ENCODE measurements at places on chromosomes 2 and 18.

DNA sequence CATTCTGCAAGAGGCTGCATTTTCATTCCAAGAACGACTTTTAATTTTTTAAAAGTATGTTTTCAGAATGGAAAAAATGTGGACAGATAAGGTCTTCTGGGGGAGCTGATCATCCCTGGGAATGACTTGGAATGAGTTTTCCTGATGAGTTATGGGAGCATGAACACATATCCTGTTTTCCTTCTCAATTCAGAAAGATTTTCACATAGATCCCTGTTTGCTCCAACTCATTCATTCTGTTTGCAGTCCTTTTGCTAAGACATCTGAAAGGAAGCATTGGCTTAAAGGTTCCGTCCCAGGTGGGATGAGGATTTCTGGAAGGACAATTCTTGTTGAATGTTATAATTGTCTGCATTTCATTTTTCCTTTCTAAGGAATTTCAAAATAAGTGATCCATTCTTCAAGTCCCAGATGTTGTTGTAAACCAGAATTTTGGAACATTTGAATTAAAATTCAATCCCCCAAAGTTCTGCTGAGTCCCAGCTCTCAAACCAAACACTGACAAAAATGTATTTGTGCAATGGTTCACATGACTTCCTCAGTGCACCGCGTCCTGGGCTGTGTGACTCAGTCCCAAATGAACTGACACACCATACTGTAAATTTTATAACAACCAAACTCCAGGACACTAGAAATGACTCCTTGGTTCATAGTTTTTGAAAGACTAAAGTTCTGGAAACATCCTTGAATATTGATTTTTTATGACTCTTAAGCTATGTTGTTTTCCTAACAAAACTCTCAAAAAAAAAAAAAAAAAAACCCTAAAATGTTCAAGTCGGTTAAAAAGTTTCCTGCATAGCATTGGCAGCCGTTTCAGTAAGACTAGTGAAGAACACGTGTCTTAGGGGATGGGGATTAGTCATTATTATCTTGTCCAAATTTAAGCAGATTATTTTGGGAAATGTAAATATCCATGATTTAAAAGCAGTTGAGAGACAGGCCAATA, 281.8 kb upstream of the TCF4 start:
- ATAC-seq: peak; percentile 89

DNA sequence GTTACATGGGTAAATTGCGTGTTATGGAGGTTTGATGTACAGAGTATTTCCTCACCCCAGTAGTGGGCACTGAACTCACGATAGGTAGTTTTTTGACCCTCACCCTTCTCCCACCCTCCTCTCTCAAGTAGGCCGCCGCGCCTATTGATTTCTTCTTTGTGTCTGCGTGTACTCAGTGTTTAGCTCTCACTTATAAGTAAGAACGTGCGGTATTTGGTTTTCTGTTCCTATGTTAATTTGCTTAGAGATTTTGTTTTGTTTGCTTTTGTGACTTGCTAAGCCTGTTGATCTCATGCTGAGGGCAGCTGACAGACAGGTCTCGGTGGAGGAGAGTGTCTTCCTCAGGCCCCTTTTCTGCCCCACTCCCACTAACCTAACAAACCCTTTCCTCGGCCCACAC, 36.2 kb downstream of the ACOXL start:
- no peak for ATAC-seq

- ATAC-seq: no peak
Measured at GRCh38 chr2:224938651-224939182, 103.6 kb downstream of the DOCK10 start.

DNA sequence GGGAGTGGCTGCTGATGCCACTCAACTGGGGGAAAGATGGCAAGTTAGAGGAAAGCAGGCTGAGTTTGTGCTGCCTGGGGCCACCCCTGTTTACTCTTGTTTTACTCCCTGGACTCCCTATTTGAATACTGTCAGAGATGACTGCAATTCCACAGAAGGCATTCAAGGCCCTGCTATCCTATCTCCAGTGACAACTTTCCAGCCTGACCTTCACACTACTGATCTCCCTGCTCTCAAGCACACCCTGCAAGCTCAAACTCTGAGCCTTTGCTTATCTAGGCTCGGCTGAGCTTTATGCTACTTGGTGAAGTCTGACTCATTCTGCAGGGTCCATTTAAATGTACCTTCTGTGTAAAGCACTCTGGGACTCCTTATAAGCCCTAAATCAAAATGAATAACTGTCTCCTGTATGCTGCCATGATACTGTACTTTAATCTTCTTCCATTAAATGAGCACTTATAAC, 39.3 kb upstream of the DSG1 start:
- no peak for ATAC-seq

DNA sequence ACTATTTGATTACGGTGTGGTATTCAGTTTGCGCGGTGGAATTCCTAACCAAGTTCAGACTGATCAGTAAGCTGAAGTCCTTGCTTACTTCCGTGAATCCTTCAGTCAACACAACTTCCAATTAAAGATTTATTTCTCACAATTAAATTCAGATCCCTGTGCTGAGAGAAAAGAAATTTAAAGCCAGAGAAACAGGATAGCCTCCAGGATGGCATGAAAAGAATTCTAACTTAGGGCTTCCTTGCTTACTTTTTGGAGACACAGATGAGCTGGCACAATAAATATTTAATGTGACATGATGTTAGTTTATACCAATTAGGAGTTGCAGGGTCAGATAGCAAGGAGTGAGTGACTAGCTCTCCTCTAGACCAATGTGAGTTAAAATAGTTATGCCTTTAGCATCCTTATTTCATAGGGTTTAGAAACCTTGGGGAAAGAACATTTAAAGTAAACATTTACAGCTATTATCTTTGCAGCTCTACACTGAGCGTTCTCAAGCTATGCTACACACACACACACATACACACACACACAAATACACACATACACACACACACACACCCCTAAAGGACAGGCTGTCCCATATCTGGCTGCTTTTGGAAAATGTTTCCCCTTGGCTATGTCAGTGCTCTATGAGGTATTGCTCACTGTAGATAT, 151.0 kb downstream of the TRIB2 start:
- no peak for ATAC-seq

GRCh38 chr2:43453179-43454170, 142.4 kb downstream of the THADA start:
- no peak for ATAC-seq

GRCh38 chr2:31219131-31219969, 2.0 kb upstream of the CAPN14 start:
- ATAC-seq: peak; percentile 53

GRCh38 chr18:26271917-26272549, 45.8 kb downstream of the TAF4B start:
- ATAC-seq: no peak

- no peak for ATAC-seq
Measured at GRCh38 chr2:50895041-50895440, 136.9 kb downstream of the NRXN1 start.

- no peak for ATAC-seq
Measured at GRCh38 chr18:44298566-44298965, 382.1 kb upstream of the SETBP1 start.

DNA sequence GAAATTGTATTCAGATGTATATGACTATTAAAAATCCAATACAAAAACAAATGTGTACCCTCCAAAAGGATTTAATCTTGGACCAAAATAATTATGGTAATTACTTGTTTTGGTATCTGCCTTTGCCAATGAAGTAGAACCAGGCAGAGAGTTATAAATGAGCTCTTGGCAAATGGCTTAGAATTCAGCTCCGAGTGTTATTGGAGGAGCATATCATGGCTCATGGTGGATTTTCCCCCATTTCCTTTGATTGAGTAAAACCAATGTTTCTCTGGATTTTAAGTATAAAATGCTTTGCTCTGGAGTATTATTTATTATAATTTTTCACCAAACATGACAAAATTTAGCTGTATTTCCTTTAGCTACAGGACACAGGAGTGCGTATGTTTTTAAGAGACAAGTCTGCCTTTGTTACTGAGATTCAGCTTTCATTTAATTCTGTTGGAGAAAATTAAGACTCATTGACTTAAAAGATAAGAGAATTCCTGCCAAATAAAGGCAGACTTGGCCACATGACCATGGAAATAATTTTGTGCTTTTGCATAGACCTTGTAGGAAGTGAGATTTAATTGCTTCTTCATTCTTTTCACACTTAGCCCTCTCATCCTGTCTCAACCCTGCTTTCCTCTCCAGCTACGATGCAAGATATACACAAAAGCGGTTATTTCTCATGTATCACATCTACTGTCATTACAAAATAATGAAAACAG, 281.0 kb upstream of the SOX11 start:
- ATAC-seq: no peak

- ATAC-seq: no peak
Measured at GRCh38 chr18:8559612-8560186, 49.5 kb upstream of the RAB12 start.

GRCh38 chr2:85680707-85681371, 12.8 kb upstream of the SFTPB start:
- no peak for ATAC-seq

DNA sequence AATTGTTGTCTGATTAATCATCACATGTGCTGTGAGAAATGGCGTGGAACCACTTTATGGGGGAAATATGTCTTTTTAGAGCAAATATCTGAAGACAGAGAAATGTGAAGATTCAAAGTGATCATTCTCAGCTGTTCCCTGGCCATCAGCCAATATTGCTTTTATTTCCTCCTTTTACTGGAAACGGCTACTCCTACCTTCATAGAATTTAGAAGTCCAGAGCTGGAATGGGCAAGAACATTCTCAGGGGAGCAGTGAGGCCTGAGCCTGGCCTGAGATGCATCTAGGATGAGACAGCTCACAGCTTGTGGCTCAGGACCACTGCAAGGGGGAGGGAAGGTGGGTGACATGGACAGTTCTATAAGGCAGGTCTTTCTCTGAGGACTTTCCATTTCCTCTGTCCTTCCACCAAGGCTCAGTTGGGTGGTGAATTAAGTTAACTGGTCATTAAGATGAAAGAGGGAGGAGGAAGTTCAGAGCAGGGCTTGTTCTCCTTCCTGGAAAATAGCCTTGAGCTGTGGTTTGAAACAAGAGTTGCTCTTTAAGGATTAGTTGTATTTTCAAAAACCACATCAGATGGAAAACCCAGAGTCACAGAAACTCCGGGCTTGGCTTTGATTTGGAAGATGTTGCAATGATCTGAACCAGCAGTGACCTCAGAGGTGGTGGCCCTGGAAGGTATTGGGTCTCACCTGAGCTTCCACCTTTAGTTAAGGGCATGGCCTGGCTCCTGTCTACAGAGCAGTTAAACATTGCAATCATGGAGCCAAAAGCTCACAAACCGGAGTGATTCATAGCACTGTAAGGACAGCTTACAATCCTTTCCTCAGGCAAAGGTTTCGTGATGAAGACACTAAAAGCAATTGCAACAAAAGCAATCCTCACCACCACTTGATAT, 144.3 kb downstream of the VAPA start:
- ATAC-seq: peak; percentile 16

DNA sequence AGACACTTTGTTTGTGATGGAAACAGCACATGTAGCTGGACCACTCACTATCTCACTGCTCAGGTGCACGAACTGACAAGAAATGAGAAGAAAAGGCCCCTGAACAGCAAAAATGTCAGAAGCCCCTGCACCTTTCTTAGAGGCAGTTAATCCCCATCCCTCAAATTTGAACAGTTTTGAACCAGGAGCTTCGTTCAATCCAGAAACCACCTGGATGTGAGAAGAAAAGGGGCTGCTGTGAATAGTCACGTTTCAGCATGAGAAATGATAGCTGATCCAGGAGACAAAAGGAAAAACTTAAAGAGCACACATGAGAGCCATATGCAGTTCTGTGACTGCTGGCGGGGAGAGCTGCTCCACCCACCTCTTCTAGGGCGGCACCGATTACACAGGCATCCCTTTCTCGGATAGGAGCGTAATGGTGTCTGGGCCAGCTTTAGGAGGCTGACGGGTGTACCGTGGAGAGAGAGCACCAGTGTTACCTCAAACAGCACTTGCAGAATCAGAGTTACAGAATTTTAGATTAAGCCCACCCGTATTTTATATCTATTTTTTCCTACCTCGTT, 117.0 kb upstream of the EML6 start:
- ATAC-seq: no peak

- ATAC-seq: no peak
Measured at GRCh38 chr2:15117409-15118050, 443.6 kb downstream of the NBAS start.

GRCh38 chr2:143124445-143124844, 4.8 kb upstream of the ARHGAP15 start:
- ATAC-seq: no peak

DNA sequence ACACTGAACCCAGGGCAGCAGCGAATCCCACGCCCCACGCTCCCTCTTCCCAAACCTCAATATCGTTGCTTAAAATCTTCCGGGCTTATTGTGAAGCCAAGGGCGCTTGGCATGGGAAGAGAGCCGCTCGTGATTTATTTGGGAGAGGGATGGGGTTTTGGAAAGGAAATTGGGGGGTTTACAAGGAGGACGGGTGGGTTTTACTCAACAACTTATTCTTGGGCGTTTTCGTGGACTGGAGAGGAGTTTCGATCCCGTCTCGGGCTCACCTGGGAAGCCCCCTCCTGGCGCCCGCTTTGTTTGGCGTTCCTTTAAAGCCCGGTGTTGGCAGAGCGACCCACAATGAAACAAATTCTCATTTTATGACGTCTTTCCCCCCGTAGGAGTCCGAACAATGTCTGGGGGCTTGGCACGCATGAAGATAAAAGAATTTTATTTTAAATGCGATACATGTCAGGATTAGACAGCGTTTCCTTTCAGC, 135.3 kb downstream of the INSIG2 start:
- no peak for ATAC-seq

DNA sequence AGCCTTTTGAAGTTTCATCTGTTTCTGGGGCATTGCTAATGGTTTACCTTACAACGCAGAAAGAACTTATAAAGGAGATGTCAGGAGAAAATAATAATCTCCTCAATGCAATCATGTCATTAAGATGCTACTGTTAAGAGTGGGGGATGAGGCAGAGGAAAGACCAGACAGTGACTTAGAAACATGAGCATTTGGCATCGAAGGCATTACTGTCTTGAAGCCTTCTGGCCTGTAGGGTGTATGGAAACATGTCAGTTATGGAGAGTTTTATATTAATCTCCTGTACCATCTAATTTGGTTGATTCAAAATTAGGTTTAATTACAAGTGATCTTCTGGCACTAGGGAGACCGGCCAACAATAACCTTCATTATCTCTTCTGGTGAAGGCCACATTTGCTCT, 32.5 kb downstream of the CDC42EP3 start:
- ATAC-seq: no peak

GRCh38 chr2:168156661-168157060, 90.7 kb downstream of the STK39 start:
- no peak for ATAC-seq

GRCh38 chr2:232235716-232236115, 142.8 kb upstream of the ALPP start:
- no peak for ATAC-seq

GRCh38 chr18:55018602-55019001, 59.3 kb upstream of the CCDC68 start:
- no peak for ATAC-seq

- ATAC-seq: peak; percentile 61
Measured at GRCh38 chr18:45384137-45384961, 230.9 kb upstream of the SLC14A2 start.

DNA sequence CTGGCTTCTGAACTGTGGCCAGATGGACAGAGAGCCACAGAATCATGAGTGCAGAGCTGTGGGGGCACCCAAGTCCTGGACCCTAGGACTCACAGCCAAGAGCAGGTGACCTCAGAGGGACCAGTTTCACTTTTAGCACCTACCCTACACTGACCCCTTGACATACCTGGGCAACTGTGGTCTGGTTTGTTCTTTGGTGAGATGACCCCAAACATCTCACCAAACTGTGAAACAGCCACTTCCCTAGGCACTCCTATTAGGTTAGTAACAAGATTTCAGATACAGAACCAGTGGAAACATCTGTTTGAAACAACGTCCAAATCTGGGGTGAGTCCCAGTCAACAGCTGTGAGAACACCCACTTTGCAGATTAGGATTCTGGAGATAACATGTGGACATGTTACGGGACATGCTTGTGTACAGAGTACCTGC, 1.9 kb upstream of the ZFP36L2 start:
- no peak for ATAC-seq
